ENCODE measurements at places on chromosomes 12 and 14.

DNA sequence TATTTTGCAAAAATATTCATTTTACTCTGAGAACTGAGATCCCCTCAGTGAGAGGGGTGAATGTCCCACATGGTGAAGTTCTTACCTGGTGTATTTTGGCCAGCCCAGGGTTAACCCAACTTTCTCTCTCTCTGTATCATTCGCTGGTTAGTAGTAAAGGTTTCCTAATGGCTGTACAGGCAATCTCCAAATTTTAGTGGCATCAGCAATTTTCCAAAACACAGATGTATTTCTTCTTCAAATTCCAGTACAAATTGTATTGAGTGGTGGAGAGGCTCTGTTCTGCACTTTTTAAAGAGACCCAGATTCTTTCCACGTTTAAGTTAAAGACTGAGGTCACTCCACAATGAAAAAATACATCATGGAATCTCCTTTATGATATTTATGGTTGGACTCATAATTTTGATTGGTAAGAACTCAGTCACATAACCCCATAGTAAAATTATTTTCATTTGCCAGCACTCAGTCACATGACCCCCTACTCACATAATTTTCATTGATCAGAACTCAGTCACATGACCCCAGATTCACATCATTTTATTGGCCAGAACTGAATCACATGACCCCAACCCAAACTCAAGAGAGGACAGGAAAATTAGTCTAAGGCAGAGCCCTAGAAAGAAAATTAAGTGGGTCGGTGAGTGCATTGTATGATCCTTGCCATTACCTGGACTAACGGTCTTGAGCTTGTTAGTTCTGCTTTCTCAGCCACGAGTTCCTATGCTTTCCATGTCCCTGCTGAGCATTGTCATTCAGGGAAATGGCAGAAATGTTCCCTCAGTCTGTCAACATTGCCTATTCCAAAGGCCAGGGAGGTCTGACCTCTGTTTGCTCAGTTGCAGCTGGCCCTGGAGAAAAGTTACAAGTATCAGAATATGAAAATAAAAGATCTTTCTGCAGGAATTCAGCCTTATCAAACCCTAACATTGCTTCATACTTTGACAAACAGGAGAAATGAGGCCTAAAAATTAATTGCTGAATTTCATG, 1536.2 kb downstream of the AACS start:
- DNase-seq: no peak

DNA sequence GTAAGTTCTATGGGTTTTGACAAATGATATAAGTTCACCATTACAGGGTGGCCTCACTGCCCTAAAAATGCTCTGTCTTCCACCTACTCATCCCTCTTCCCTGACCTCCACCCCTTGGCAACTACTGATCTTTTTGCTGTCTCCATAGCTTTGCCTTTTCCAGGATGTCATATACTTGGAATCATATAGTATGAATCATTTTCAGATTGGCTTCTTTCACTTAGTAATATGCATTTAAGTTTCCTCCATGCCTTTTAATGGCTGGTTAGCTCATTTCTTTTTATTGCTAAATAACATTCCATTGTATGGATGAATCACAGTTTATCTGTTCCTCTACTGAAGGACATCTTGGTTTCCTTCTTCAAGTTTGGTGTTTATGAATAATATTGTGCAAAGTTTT, 14.0 kb upstream of the PEX5 start:
- no peak for DNase-seq

DNA sequence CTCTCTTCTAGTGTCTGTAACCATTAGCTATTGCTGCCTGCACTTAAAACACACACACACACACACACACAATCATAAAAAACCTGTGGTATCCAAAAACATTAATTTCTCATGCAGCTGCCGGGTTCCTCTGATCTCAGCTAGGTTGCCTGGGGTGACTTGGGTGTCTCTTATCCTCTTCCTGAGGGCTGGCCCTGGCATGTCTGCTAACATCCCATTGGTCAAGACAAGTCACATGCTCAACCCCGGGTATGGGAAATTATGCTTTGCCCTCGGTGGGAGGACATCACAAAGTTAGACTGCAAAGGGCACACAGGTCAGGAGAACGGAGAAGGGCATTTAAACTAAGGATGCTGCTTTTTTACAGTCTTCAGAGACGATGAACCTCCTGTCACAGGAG, 55.7 kb downstream of the TRPV4 start:
- peak; percentile 46 for DNase-seq

DNA sequence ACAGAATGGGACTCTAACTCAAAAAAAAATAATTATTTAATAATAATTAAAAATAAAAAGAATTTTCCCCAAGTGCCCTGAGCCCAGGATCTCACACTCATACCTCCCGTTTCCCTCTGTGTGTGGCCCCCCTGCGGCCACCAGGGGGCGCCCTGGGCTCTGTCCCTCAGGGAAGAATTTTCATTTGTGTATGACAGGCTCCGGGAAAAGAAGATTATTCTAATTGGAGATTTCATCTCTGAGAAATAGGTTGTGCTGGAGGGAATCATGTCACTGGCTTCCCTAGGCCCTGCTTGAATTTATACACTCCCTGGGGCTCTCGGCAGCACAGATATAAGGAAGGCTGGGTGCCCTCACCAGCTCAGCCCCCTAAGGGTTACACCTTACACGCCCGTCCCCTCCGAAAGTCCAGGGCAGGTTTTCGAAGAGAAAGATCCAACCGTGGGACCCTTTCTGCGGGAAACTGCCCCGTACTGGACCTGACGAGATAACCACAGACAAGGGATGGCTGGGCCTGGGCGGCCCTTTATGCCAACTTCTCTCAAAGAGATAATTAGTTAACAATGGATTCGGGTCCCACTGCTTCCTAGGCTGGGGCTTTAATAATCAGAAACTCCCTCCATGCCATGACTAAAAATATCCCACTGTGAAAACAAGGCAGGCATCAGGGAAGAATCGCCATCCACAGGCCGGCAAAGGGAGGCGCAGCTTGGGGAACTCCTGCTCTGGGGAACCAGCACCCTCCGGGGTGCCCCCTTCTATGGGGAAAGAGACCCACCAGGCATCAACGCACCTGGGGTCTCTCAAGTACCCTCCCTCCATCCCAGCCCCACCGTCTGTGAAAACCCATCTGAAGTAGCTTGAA, 80.7 kb downstream of the KDM2B start:
- DNase-seq: peak; percentile 75

GRCh38 chr12:132389026-132389425, 59.6 kb upstream of the GALNT9 start:
- no peak for DNase-seq

DNA sequence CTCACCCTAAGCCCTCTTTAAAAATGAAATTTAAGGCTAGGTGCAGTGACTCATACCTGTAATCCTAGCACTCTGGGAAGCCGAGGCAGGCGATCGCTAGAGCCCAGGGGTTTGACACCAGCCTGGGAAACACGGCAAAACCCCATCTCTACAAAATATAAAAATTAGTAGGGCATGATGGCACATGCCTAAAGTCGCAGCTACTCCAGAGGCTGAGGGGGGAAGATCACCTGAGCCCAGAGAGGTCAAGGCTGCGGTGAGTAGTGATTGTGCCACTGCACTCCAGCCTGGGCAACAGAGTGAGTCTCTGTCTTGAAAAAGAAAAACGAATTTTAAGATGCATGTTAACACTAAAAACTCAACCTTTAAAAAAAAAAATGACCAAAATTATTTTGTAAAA, 12.7 kb downstream of the GNPNAT1 start:
- DNase-seq: no peak

GRCh38 chr14:64943556-64943955, 1.0 kb upstream of the GPX2 start:
- no peak for DNase-seq

GRCh38 chr12:74535536-74535935, 2.1 kb upstream of the ATXN7L3B start:
- peak; percentile 27 for DNase-seq

GRCh38 chr14:37147310-37147880, 25.0 kb downstream of the SLC25A21 start:
- DNase-seq: no peak

GRCh38 chr12:57208631-57209282, 7.8 kb upstream of the NXPH4 start:
- no peak for DNase-seq

DNA sequence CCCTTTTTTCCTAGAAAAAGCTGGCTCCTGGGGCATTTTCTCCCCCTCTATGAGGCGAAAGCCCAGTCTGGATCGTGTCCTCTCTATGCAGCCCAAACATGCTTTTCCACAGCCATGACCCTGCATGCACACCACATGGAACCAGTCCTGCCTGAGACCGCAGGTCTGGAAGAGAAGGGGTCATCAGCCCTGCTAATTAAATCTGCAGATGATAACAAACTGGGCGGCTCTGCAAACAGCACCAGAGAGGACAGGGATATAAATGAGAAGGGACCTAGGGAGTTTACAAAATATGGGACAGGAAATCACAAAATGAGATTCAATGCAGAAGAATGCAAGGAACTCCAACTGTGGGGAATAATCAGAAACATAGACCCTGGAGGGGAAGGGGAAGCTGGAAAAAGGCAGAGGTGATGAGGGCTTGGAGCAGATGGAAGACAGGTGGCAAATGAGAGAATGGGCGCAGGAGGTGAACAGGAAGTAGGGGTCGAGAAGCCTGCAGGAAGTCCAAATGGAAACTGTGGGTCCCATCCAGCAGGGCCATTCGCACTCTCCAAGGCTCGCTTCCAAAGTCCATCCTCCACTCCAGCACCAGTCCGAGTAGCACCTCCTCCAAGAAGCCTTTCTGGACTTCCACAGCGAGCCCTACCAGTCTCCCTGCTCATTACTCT, 76.3 kb downstream of the ANO2 start:
- no peak for DNase-seq

GRCh38 chr12:115541891-115542421, 735.5 kb downstream of the MED13L start:
- DNase-seq: no peak

GRCh38 chr14:69613312-69614073, 2.1 kb downstream of the SUSD6 start:
- DNase-seq: no peak

DNA sequence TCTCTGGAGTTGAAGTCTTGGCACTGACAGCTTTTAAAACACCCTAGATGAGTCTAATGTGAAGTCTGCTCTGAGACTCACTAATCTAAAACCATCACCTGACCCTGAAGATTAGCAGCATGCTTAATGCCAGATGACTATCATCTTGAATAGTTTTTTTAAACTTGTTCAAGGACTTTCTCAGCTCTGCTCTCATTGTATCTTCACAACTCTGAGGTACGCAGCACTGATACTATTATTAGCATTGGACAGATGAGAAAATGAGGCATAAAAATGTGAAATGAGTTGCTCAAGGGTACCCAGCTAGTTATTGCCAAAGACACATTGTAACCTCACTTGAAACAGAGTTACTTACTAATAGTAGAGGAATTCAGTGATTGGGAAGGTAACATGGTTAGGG, 4.8 kb downstream of the SLC38A1 start:
- DNase-seq: no peak

DNA sequence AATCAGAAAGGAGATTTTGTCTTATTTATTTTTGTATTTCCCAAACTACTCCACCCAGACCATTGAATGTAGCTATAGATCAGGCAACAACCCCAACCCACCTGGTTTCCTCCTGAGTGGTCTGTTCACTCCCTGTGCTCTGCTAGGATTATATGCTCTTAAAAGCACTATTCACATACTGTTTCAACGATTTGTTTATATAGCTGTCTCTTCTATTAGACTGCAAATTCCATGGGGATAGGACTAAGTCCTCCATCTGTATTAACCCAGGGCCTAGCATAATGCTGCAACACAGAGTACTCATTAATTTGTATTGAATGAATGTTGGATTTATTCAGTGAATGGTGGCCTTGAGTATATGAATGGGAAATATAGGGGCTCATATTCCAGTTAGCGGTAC, 307.6 kb downstream of the RAD51B start:
- DNase-seq: no peak

DNA sequence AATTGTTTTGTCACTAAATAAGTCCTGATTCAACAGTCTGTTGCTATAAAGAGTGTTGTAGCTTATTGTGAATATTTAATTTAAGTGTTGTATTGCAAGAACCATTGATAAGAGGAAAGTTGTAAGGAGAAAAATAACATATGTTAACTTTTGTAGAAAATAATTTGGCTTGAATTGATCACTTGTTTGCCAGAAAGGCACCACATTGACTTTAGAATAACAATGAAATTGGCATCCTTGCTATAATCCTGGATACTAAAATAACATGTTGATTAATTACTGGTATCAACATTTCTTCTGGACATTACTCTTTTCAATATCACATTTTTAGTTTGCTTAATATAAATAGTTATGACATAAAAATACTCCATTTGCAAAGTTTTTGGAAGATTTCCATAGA, 159.0 kb downstream of the MGAT4C start:
- DNase-seq: no peak

DNA sequence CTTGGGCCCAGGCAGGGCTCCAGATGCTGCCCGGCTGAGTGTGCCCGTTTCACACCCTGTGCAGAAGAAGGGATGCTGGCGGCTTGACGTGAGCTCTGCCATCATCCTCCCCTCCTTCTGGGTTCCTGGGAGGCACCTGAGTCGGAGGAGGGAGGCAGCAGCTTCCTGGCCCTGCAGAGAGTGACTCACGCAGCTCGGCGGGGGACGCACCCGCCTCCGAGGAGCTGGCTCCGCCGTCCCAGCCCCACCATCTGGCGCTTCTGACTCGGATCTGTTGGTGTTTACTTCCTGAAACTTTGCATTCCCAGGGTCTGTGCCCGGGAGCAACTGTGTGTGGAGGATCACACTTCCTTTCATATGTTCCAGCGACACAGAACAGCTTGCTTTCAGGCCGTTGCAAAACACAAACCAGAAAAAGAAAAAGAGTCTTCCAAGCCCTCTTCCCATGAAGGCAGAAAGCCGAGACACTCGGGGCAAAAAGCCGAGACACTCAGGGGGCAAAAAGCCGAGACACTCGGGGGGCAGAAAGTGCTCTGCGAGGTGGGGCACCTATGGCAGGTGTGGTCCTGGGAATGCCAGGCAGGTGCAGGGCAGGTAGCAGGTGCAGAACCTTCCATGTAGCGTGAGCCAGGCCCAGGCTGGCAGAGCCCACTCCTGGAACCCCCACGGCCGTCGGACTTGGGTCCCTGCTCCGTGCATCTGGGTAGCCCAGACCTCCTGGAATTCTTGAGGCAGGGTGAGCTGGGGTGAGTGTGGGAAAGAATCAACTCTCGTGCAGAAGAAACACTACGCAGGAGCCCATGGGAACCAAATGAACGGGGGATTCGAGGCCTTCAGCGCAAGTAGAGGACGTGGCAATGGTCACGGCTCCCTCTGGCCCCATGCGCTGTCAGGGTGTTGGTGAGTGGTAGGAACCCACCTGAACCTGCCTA, 27.6 kb upstream of the GALNT9 start:
- DNase-seq: no peak

GRCh38 chr12:56768424-56768823, 5.3 kb downstream of the HSD17B6 start:
- DNase-seq: no peak

DNA sequence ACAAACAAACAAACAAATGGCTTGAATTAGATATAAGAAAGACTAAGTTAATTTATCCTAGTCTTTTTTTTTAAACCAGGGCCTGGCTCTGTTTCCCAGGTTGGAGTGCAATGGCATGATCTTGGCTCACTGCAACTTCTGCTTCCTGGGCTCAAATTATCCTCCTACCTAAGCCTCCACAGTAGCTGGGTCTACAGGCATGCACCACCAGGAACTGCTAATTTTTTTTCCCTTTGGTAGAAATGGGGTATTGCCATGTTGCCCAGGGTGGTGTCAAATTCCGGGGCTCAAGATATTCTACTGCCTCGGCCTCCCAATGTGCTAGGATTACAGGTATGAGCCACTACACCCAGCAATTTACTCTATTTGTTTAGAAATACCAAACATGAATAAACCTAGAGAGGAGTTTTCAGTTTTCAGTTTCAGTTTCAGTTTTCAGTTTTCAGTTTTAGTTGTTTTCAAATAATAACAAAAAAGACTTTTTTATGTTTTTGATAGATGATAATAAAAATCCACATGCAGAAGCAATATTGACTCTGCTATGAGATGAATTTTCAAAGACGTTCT, 817.0 kb downstream of the FLRT2 start:
- DNase-seq: no peak

Data from CD4-positive, alpha-beta T cell treated with Interleukin-17A for 1 hour (primary cell).